ENCODE measurements at places on chromosomes 5 and 9.

DNA sequence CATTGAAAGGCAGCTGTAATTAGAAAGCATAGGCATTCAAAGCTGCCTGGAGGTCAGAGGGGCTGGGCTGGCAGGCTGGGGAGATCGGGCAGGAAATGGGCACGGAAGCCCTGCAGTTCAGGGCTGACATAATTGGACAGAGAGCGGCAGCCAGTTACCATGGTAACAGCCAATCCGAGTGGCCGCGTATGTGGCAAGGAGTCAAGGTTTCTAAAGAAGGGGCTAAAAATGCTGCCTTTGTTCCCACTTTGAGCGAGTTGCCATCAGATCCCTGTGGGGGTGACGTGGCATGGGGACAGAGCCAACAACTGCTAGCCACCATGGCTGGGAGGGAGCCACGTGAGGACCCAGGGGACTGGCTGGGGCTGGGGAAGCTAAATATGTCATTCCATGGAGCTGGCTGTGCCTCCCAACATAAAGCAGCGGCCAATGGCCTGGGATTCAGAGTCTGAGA is 44.7 kb upstream of the NDFIP1 start:
- DNase-seq = peak; percentile 51

- DNase-seq = no peak
Observed at GRCh38 chr5:138454121-138454520, 11.2 kb upstream of the EGR1 start.

GRCh38 chr9:470552-471194 is 256.0 kb downstream of the DOCK8 start:
- DNase-seq = peak; percentile 22

DNA sequence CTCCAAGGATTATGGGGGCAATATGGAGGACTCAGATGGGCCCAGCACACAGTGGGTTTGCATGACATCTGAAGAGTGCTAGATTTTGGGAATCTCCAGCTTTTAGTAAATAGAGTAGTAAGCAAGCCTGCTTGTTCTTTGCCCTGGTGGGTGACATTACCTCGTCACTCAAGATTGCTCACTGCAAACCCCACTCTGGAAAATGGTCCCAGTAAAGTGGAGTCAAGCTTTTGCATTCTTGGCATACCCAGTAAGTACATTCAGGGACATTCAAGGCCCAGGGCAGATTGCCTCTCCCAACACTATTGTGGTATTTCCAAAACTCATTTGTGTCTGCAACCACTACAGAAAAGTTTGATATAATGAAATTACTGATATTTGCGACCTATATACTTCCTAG is 118.5 kb downstream of the INVS start:
- DNase-seq = no peak

GRCh38 chr9:12759761-12760160 is 15.1 kb upstream of the LURAP1L start:
- no peak for DNase-seq

DNA sequence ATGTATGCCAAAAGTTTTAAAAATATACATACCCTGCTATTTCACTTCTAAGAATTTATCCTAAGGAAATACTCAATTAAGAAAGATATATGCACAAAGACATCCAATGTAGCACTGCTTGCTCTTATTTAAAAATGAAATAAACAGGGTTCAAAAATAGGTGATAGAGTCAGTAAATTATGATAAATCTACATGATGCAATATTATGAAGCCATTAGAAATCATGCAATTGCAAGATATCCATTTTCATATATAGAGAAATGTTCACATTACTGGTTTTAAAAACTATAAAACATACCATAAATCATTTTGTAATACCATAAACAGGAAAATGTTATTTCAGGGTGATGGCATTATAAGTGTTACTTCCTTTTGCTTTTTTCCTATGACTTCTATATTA is 8.6 kb upstream of the SLC12A2 start:
- DNase-seq = no peak

DNA sequence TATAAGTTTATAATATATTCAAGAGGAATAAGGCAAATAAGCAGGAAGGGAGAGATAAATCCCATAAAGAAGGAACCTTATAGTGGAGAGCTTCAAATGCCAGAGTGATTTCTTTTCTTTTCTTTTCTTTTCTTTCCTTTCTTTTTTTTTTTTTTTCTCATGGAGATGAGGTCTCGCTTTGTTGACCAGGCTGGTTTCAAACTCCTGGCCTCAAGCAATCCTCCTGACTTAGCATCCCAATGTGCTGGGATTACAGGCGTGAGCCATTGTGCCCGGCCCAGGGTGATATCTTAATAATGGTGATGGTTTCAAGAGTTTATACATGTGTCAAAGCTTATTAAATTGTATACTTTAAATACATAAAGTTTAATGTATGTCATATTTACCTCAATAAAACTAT is 19.6 kb upstream of the FOCAD start:
- no peak for DNase-seq

GRCh38 chr9:138049085-138049778 is 171.7 kb downstream of the CACNA1B start:
- DNase-seq = no peak

DNA sequence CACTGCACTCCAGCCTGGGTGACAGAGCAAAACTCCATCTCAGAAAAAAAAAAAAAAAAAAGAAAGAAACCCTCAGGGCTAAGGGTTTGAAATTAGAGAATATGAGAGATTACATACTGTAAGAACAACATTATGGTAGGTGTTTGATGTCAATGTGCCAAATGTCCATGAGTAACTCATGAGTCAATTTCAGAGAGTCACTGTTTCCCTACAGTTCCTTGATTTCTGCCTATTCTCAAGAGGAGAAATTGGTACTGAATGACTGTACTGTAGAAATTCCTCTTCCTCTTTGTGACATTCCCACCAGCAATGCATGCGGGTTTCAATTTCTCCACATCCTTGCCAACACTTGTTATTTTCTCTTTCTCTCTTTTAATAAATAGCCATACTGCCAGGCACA is 35.2 kb downstream of the MARVELD2 start:
- no peak for DNase-seq

DNA sequence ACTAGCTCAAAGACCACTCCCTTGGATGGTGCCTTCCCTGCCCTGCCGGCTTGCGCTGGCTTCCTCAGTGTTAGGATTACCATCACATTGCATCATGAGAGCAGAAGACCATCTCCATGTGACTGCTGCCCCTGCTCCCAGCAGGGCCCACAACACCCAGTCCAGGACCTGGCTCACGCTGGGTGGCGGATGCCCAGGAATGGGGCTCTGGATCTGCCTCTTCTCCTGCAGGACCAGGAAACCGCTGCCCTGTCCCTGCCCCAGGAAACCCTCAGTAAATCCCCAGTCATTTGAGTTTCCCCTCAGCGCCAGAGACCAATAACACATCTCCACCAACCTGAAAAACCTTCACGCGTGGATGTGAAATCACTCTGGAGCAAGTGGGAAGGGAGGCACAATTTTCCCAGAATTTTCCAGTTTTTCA is 3.3 kb upstream of the RNF44 start:
- DNase-seq = no peak

GRCh38 chr5:62259699-62260250 is 46.2 kb upstream of the KIF2A start:
- no peak for DNase-seq

DNA sequence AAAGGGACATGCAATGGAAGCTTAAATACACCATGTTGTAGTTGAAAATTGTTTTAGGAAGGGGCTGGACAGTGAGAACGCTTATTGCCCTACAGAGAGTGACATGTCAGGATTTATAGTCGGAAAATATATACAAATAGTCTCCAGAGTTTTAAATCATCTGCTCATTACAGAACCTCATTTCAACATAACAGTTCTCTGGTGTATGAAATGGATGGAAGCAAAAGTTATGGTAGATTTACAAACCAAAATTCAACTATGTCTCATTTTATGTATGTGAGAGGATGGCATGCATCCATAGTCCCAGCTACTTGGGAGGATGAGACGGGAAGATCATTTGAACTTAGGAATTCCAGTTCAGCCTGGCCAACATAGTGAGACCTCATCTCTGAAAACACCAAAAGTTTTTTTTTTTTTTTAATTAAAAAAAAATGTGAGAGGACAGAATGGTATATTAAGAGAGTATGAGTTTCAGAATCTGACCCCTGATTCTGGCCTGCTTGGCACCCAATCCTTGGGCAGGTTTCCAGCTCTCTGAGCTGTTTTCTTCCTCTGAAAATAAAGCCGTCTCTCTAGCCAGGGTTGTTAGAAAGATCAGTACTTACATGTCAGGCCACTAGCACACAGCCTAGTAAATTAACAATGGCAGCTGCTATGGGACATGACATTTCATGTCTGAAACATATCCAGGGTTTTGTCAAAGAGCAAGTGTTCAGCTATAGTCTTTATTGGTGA is 40.1 kb downstream of the IQGAP2 start:
- no peak for DNase-seq

- DNase-seq = peak; percentile 45
Observed at GRCh38 chr5:142324136-142324870, 518 bp downstream of the SPRY4 start.

GRCh38 chr5:58016877-58017276 is 443.0 kb downstream of the PLK2 start:
- no peak for DNase-seq

- DNase-seq = no peak
Observed at GRCh38 chr5:2762744-2763532, 11.5 kb upstream of the IRX2 start.

- DNase-seq = no peak
Observed at GRCh38 chr5:123719004-123719403, 207.0 kb downstream of the CSNK1G3 start.

Data from activated naive CD8-positive, alpha-beta T cell treated with anti-CD3 and anti-CD28 coated beads, Interleukin-2, amount 50 U/mL, for 24 hours (primary cell).